H1 (cell line): ENCODE measurements at places on chromosomes 6 and 20.
A peak's percentile ranks its signal among the peaks of the same experiment; 100 is the strongest.

DNA sequence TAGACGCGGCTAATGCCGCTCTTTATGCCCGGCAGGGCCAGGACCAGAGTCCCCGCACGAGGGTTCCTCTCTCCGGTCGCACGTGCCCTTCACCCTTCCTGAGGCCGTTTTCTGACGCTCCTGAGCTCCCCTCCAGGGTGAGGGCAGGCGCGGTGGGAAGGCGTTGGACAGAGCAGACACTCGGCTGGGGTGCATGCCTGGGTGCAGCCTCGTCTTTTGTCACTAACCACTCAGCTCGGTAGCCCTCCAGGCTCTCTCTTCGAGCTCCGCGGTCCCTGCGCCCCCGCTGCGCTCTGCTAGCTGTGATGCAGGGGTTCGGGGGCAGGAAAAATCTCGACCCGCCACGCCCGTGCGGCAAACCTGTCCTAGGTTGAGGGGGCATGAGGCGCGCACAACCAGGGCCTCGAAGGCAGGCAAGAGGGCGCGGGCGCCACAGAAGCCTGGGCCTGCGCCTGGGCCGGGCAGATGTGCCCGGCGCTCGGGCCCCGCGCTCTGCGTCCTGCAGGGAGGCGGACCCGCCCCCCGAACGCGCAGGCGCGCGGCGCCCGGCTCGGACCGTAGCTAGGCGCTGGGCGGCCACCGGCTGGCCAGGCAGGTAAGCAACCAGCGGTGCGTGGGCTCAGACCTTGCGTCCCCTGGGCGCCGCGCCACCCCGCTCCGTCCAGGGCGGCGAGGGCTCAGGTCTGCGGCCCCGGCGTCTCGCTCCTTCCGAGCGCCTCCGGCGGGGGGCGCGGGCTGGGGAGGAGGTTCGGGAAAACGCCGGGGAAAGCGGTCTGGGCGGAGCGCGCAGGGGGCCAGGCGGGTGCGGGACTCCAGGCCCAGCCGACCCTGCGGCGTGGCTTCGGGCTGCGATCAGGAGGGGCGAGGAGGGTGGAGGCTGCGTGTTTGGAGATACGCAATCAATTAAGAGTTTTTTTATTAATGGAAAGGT lies at the start of gene L3MBTL1:
Gene L3MBTL1 (plus strand): TSS at position 548 of the 931 bp plus-strand sequence. CDS start 5,807 bp downstream, outside the sequence.
- no peak within 1 kb of the TSS for H3K27ac ChIP-seq
- H3K4me1 ChIP-seq: peaks cover 2% of the 10 kb centered on the region

- no peaks in the 10 kb centered on the region; the same call in 1 of the 2 replicates for H3K4me1 ChIP-seq
- peaks cover 14% of the 10 kb centered on the region for H3K27me3 ChIP-seq
- peak; percentile 92 for DNase-seq
- H3K36me3 ChIP-seq: no peaks in the 10 kb centered on the region
Observed at GRCh38 chr6:28212510-28213212, 12.4 kb upstream of the ZSCAN9 start.

GRCh38 chr6:75023634-75024033 lies 182.2 kb downstream of the COL12A1 start:
- no peak overlapping the region for H3K27ac ChIP-seq
- no peaks in the 10 kb centered on the region for H3K4me1 ChIP-seq
- no peaks in the 10 kb centered on the region for H3K36me3 ChIP-seq
- no peak for DNase-seq

DNA sequence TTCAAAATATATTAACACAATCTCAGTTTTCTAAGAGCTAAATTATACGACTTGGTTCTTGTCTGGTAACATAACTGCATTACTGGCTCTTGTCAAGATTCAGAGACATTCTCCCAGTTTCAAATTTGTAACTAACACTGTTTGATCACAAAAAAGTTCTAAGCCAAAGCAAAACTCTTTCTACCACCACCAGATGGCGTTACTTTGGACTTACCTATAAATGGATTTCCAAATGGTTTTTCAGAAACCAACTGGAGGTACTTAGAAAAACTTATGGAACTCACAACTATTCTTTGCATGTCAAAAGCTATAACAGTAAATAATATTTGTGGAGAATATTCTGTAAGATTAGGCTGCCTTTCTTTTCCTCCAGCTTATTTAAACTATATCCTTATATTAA lies 34.2 kb upstream of the GFRAL start:
- no peak overlapping the region for H3K27ac ChIP-seq
- no peaks in the 10 kb centered on the region for H3K36me3 ChIP-seq
- no peak for DNase-seq
- no peaks in the 10 kb centered on the region for H3K4me1 ChIP-seq

- no peak for DNase-seq
- no peak overlapping the region for H3K4me3 ChIP-seq
- no peak overlapping the region for H3K27ac ChIP-seq
- no peaks in the 10 kb centered on the region for H3K27me3 ChIP-seq
Observed at GRCh38 chr6:90787446-90787845, 200.6 kb upstream of the MAP3K7 start.

- no peak for DNase-seq
- peak overlapping the region; percentile 23; the same call in 1 of the 2 replicates for H3K4me3 ChIP-seq
- no peaks in the 10 kb centered on the region for H3K27me3 ChIP-seq
- H3K27ac ChIP-seq: no peak overlapping the region
Observed at GRCh38 chr6:34195726-34196115, 41.0 kb upstream of the HMGA1 start.

GRCh38 chr6:162085561-162085960 lies 642.0 kb downstream of the PRKN start:
- no peaks in the 10 kb centered on the region for H3K36me3 ChIP-seq
- no peak overlapping the region for H3K4me3 ChIP-seq
- DNase-seq: no peak
- H3K4me1 ChIP-seq: no peaks in the 10 kb centered on the region

GRCh38 chr6:163460307-163460782 lies 45.8 kb downstream of the QKI start:
- no peak overlapping the region for H3K4me3 ChIP-seq
- no peak for DNase-seq
- H3K27ac ChIP-seq: no peak overlapping the region

DNA sequence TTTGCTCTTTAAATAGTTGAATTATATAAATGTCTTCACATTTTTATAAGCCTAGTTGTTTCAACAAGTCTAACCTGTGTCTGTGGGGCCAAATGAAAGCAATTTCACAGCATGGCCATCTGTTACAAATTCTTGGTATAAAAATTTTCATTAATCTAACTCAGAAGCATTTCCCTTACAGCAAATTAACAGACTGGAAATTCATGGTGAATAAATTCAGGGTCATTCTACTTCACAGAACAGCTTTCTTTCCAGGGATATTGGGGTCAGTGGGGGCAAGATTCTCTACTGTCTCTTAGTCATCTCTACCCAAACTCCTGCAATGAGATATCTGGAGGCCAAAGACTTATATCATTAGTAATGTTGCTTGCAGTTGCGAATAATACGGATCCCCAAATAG lies 352.1 kb downstream of the MMUT start:
- no peak overlapping the region for H3K27ac ChIP-seq
- H3K4me3 ChIP-seq: no peak overlapping the region
- DNase-seq: no peak
- peaks cover 3% of the 10 kb centered on the region for H3K4me1 ChIP-seq
- no peaks in the 10 kb centered on the region for H3K36me3 ChIP-seq
- no peaks in the 10 kb centered on the region for H3K27me3 ChIP-seq

GRCh38 chr6:116625872-116626271 lies 9.6 kb downstream of the RSPH4A start:
- H3K27me3 ChIP-seq: no peaks in the 10 kb centered on the region
- no peaks in the 10 kb centered on the region for H3K36me3 ChIP-seq
- no peak overlapping the region for H3K4me3 ChIP-seq
- DNase-seq: no peak
- H3K27ac ChIP-seq: no peak overlapping the region

DNA sequence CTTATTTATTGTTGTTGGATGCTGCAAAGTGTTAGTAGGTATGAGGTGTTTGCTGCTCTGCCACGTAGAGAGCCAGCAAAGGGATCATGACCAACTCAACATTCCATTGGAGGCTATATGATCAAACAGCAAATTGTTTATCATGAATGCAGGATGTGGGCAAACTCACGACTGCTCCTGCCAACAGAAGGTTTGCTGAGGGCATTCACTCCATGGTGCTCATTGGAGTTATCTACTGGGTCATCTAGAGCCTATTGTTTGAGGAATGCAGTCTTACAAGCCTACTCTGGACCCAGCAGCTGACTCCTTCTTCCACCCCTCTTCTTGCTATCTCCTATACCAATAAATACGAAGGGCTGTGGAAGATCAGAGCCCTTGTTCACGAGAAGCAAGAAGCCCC lies 12.1 kb downstream of the MICB start:
- no peaks in the 10 kb centered on the region for H3K4me1 ChIP-seq
- no peak overlapping the region for H3K27ac ChIP-seq
- H3K4me3 ChIP-seq: no peak overlapping the region
- DNase-seq: no peak

DNA sequence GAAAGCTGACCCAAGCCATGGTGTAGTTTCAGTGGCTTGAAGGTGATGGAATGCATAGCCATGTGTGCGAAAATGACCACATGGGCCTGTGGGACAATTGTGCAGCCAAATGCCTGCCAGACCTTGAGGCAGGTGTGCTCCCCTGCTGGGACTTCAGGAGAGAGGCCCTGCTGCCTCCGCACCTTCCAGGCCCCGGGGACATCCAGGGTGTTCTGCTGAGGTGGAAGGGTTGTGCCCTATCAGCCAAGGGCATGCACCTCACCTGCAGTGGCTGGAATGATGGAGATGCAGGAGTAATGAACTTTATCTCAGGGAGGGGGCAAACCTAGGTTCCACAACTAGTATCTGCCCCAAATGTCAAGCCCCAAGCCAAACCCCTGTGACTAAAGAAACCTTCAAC lies 44.0 kb downstream of the PRND start:
- H3K4me3 ChIP-seq: no peak overlapping the region
- DNase-seq: no peak
- no peak overlapping the region for H3K27ac ChIP-seq
- H3K36me3 ChIP-seq: no peaks in the 10 kb centered on the region
- no peaks in the 10 kb centered on the region for H3K4me1 ChIP-seq
- peaks cover 10% of the 10 kb centered on the region for H3K27me3 ChIP-seq

- H3K36me3 ChIP-seq: no peaks in the 10 kb centered on the region
- no peak for DNase-seq
- H3K4me1 ChIP-seq: no peaks in the 10 kb centered on the region
- H3K27ac ChIP-seq: no peak overlapping the region
Observed at GRCh38 chr20:57788936-57789613, 79.3 kb upstream of the PMEPA1 start.

DNA sequence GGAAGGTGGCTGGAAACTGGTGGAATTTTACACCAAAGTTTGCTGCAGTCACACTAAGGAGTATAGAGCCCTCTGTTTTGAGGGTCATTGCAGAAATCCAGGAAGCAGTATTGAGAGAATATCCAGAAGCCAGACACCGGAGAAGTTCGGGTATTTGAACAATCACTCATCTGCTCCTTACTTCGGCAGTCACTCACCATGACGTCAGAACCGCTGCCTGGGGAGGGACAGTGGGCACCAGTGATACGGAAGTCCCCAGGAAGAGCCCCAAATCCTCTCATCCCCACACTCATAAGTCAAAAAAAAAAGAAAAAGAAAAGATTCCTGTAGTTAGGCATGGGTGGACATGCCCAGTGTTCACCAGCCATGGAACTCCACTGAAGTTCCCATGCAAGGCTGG lies 4.0 kb downstream of the LY6G5C start:
- no peak overlapping the region for H3K4me3 ChIP-seq
- H3K4me1 ChIP-seq: peaks cover 7% of the 10 kb centered on the region
- H3K27me3 ChIP-seq: peaks cover 5% of the 10 kb centered on the region; the same call in 1 of the 2 replicates
- H3K36me3 ChIP-seq: peaks cover 2% of the 10 kb centered on the region; the same call in 1 of the 2 replicates

GRCh38 chr6:168691774-168692173 lies 250.8 kb downstream of the SMOC2 start:
- no peaks in the 10 kb centered on the region for H3K36me3 ChIP-seq
- H3K27ac ChIP-seq: no peak overlapping the region
- DNase-seq: no peak
- H3K4me3 ChIP-seq: no peak overlapping the region
- H3K4me1 ChIP-seq: peaks cover 8% of the 10 kb centered on the region

DNA sequence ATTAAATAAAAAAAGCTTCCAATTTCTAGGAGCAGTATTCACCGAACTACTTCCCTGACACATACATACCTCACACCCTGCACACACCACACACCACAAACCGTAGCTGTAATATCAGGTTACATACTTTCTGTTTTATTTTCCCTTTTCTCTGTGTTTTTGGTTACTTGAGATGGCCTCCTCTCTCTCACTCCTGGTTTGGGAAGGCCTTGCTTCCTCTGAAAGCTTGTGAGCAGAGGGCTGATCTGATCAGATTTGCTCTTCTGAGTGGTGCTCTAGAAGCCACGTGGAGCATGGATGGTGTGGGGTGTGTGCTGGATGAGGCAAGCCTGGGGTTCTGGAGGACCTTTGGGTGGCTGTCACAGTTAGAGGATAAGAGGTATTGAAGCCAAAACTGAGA lies 20.9 kb downstream of the UTRN start:
- H3K27ac ChIP-seq: no peak overlapping the region
- no peaks in the 10 kb centered on the region for H3K27me3 ChIP-seq
- no peak for DNase-seq
- H3K4me3 ChIP-seq: no peak overlapping the region
- no peaks in the 10 kb centered on the region for H3K36me3 ChIP-seq
- no peaks in the 10 kb centered on the region; the same call in 1 of the 2 replicates for H3K4me1 ChIP-seq

- H3K4me1 ChIP-seq: no peaks in the 10 kb centered on the region
- no peak overlapping the region for H3K4me3 ChIP-seq
- H3K27ac ChIP-seq: no peak overlapping the region
- H3K27me3 ChIP-seq: no peaks in the 10 kb centered on the region
Observed at GRCh38 chr20:24789877-24790276, 159.2 kb upstream of the CST7 start.

DNA sequence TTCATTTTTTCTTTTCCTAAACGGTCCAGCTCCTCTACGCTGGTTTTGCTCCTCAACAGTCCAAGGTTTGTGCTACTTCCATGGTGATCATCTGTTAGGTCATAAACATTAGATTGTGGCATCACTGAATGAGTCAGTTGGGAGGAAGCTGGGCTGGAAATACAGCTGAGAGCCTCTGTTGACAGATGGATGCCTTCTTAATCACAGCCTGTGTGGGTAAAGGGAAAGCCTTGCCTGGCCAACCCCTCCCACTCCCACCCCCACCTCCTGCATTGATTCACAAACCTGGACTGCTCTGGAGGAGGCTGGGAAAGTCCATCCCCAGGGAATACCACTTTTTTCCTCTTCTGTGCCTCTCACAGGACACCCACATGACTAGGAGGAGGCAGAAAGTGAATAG lies 180.6 kb upstream of the CCN2 start:
- DNase-seq: no peak
- H3K27me3 ChIP-seq: no peaks in the 10 kb centered on the region
- H3K4me1 ChIP-seq: peaks cover 14% of the 10 kb centered on the region
- no peak overlapping the region for H3K27ac ChIP-seq
- no peaks in the 10 kb centered on the region for H3K36me3 ChIP-seq

GRCh38 chr6:35168461-35168861 lies 27.3 kb upstream of the TCP11 start:
- H3K27ac ChIP-seq: no peak overlapping the region
- DNase-seq: no peak
- no peak overlapping the region for H3K4me3 ChIP-seq
- H3K4me1 ChIP-seq: no peaks in the 10 kb centered on the region; the same call in 1 of the 2 replicates

GRCh38 chr6:141472162-141472928 lies 660.4 kb upstream of the GJE1 start:
- H3K27ac ChIP-seq: no peak overlapping the region
- H3K4me3 ChIP-seq: no peak overlapping the region
- no peaks in the 10 kb centered on the region for H3K27me3 ChIP-seq
- no peaks in the 10 kb centered on the region for H3K4me1 ChIP-seq
- H3K36me3 ChIP-seq: no peaks in the 10 kb centered on the region
